Hematopoietic multipotent progenitor cell (in vitro differentiated cells): ENCODE measurements at places on chromosomes 11 and 22. TPM values are rescaled to one million over a fixed set of nuclear protein-coding genes. Genes with fewer than 3 reads are reported as not detected.

MUC5AC gene
- total RNA-seq, result under 0.01 TPM

CRYBB2 gene
- not detected for total RNA-seq

ADM gene
- total RNA-seq, result 3.2 TPM

TRIM48 gene
- total RNA-seq, result not detected

BACE1 gene
- 17.0 TPM for total RNA-seq

SLC6A5 gene
- under 0.01 TPM for total RNA-seq

FOLR3 gene
- not detected for total RNA-seq

NRIP3 gene
- total RNA-seq, result 3.8 TPM

OR5A1 gene
- under 0.01 TPM for total RNA-seq

DMC1 gene
- total RNA-seq, result 2.2 TPM

STK33 gene
- 7.3 TPM for total RNA-seq

TPST2 gene
- 120 TPM for total RNA-seq

SLC22A12 gene
- total RNA-seq, result not detected

CYTH4 gene
- 65.7 TPM for total RNA-seq

OR51V1 gene
- total RNA-seq, result not detected

PPP1R14B gene
- total RNA-seq, result 77.0 TPM

ART1 gene
- total RNA-seq, result not detected

CST6 gene
- total RNA-seq, result not detected
